Stimulated activated naive CD4-positive, alpha-beta T cell treated with Interleukin-2 at 50 U/mL for 16 hours (primary cell): ENCODE measurements at places on chromosomes 3 and 15.

DNA sequence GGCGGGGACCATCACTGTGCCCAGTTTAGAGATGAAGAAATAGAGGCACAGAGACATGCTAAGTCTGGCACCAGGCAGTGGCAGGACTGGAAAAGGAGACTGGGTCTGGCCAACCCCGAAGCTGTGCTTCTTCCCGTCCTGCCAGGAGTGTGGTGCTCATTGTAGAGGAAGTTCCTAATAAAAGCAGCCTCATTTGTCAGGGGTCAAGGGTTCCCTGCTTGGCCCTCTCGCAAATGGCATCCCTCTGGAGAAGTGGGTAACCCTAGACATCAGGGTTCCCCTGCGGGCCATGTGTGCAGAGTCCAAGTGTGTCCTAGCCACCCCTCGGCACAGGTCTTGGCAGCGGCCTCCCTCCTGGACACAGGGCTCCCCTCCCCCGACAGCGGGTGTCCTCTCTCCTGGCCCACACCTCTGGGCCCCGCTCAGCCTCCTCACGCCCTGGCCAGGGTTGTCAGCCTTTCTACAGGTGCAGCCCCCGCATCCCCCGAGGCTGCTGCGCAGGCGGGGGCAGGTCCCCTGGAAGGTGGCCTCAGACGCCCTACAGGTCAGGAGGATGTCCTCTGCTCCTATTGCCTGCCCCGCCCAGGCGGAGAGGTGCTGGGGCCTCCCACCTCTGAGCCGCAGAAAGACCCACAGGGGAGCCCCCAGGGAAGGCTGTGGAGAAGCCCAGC lies 61.8 kb upstream of the PRR20G start:
- no peak for DNase-seq

DNA sequence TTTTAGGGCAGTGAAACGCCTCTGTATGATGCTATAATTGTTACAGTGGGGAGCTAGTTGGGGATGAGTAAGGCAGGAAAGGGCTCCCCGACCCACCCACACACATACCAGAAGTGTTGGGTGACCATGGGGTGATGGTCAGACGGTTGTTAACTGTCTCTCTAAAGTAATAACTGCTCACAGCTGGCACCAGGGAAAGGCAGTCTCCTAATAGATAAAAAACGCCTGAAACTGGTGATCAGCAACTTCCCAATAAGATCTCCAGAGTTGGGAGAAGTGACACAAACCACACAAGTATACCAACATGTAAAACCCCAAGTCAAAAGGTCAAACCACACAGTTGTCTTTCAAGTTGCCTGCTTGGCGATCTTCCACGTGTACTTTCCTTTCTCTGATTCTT lies 346.5 kb upstream of the CNTN4 start:
- DNase-seq: no peak

DNA sequence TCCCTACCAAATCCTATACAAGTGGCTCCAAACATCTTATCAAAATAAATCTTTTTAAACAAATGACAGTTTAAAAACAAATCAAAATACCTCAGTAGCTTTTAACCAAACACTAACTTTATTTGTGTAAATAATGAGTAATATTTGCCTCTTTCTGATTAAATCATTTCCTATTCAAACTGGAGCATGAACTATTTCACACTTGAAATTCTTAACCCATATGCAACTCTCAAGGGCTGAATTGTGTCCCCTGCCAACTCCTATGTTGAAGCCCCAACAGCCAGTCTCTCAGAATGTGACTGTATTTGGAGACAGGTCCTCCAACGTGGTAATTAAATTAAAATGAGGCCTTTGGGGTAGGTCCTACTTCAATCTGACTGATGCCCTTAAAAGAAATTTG lies 55.9 kb upstream of the MCTP2 start:
- no peak for DNase-seq

- no peak for DNase-seq
Measured at GRCh38 chr3:52232279-52233107, 6.5 kb downstream of the TWF2 start.

GRCh38 chr15:34708422-34708821 lies 46.4 kb downstream of the GJD2 start:
- DNase-seq: no peak

DNA sequence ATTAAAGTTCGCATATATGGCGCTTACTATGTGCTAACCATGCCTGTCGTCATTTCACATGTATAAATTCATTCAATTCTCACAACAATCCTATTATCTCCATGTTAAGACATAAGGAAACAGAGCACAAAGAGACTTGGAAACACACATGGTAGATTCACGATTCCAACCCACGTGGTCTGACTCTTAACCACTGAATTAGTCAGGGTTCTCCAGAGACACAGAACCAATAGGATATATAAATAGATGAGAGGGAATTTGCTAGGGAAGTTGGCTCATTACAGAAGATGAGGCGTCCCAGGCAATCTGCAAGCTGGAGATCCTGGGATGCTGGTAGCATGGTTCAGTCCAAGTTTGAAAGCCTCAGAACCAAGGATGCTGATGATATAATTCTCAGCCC lies 765.3 kb downstream of the TBL1XR1 start:
- no peak for DNase-seq

DNA sequence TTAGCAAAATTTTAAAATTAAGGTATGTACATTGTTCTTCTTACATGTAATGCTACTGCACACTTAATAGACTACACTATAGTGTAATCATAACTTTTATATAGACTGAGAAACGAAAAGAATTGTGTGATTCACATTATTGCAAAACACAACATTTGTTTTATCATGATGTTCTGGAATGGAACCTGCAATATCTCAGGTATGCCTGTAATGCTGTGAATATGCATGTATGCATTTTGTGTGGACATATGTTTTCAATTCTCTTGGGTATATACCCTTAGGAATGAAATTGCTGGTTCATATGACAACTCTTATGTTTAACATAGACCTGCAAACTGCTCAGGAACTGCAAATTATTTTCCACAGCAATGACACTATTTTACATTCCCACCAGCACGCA lies 38.6 kb upstream of the TJP1 start:
- DNase-seq: no peak

DNA sequence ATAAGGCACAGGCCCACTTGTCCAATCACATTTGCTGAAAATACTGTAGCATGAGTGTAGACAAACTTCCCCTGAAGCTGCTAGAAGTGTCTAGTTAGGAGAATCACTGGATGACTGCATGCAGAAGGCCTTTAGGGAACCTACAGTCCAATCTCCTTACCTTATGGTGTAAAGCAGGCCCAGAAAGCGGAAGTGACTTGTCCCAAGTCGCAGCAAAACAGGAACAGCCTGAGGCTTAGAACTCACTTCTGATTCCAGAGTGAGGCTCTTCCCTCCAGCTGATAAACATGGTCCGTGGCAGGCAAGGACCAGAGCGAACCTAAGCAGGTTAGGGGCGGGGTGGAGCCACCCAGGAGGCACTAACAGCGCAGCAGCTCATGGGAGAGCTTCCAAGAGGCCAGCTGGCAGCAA lies 2.5 kb downstream of the GRAMD2A start:
- no peak for DNase-seq

DNA sequence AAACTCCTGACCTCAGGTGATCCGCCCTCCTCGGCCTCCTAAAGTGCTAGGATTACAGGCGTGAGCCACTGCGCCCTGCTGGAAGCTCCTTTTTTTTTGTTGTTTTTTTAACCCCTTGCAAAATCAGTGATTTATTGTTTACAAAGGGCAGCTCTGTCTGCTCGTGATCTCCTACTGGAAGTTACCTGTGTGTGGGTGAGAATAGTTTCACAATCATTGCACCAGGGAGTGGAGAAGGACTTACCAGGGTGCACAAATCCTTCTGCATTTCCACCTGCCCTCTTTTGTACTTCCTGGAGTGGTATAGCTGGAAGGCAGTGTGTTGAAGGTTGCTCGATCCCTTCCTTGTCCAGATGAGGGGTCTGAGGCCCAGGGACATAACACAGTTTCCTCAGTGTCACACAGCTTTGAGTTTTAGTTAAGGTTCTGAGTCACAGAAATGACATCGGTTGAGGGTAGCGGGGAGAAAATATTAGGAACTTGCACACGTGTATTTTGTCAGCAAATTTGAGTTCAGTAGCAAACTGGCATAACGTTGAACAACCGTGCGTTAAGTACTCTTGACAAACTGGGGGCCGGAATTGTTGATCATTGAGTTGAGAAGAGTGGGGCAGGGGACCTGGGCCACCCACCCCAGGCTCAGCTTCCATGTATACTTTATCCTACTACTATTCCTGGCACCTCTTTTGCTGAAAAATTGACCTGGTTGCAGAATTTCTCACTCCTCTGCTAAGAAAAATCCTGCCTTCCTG lies 11.3 kb upstream of the TRAK1 start:
- DNase-seq: no peak

GRCh38 chr3:22887664-22888291 lies 315.3 kb upstream of the UBE2E2 start:
- DNase-seq: no peak

- no peak for DNase-seq
Measured at GRCh38 chr3:61531528-61531927, 29.8 kb upstream of the PTPRG start.

GRCh38 chr3:173556546-173556945 lies 159.0 kb downstream of the NLGN1 start:
- DNase-seq: no peak

- no peak for DNase-seq
Measured at GRCh38 chr3:52063026-52063723, 6.8 kb upstream of the DUSP7 start.

GRCh38 chr3:11847607-11848006 lies 922 bp upstream of the TAMM41 start:
- no peak for DNase-seq
